RPMI7951 (cell line): ENCODE measurements at places on chromosomes 5 and 9. TPM values are rescaled to one million over a fixed set of nuclear protein-coding genes. Genes with fewer than 3 reads are reported as not detected.
A peak's percentile ranks its signal among the peaks of the same experiment; 100 is the strongest.

DNA sequence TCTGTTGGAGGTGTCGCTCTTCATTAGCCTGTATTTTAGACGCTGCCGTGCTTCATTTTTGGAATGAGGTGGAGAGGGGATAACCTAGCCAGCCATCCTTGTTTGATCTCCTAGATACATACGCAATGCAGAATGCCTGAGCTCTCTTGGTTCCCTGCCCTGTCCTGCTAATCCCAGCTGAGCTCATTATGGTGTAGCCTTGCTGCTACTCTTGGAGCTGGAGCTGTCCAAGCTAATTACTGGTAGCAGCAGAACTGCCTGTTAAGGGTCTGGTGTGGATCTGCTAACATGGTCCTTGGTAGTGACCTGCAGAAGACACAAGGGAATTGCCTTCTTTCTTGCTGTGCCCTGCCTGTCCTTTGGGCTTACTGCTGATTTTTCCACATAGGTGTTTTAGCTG lies 207.9 kb downstream of the CNTLN start:
- DNase-seq, result no peak

- DNase-seq, result no peak
These were observed 38.6 kb upstream of the SNX2 start for GRCh38 chr5:122736086-122736845.

DNA sequence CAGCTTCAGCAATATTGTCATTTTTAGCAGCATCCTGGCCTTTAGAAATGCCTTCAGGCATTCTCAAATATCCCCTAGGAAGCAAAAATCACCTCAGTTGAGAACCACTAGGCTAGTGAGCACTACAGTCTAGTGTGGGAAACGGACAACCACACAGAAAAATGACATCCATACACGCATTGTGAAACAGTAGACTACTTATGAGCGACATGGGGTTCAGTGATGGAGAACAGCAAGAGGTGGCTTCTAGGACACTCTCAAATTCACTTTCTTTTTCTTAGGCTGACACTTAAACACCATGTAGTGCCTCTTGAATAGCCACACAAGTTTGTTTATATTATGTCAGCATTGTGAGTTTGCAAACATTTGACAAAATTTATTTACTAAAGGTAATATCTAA lies 203.0 kb downstream of the KDM4C start:
- DNase-seq, result no peak

GRCh38 chr5:56106837-56107236 lies 112.1 kb upstream of the IL6ST start:
- no peak for DNase-seq

GDNF gene
- 2.2 TPM in 2 replicates for total RNA-seq

ZNF300 gene
- total RNA-seq, result 6.4 and 7.7 TPM in 2 replicates

GRCh38 chr5:14142827-14143545 lies at the start of gene TRIO:
Gene TRIO (plus strand): TSS chr5:14143342. CDS start chr5:14143726, 384 bp downstream.
- DNase-seq, result peak; percentile 85

CACFD1 gene
- total RNA-seq, result 2.4 TPM in 2 replicates

DNA sequence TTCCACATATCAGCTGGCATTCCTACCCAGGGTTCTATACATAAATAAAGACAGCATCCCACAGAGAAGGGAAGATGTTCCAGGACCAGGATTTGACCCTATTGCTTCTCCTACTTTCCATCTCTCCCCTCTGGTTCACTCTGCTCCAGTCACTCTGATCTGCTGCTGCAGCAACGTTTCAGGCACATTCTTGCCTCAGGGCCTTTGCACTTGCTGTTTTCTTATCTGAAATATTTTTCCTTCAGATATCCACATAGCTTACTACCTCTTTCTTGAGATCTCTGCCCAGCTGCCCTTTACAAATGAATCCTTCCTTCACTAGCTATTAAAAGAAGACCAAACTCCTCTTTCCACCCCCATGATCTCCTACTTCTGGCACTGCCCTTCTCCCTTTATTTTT lies 204.5 kb downstream of the SPOCK1 start:
- no peak for DNase-seq

- DNase-seq, result peak; percentile 99
These were observed 134.4 kb downstream of the AOPEP start for GRCh38 chr9:94860678-94861588.

GRCh38 chr5:31410089-31410488 lies 121.8 kb downstream of the DROSHA start:
- no peak for DNase-seq

DNA sequence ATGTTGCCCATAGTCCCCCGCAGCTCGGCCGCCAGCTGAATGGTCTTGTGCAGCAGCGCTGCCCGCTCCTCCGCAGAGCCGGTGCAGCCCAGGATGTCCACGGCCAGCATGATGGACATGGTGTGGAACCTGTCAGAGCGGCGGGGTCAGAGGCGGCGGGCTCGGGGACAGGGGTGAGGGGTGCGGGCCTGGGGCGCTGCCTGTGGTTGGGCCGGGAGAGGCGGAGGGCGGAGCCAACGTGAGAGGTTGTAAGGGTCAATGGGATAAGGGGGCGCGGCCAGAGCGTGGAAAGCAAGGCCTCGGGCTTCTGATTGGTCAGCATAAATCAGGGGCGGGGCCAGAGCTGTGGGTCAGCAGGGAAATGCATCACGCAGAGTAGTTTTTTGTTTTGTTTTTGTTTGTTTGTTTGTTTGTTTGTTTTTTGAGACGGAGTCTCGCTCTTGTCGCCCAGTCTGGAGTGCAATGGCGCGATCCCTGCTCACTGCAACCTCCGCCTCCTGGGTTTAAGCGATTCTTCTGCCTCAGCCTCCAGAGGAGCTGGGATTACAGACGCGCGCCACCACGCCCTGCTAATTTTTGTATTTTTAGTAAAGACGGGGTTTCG lies 6.8 kb upstream of the TOR2A start:
- DNase-seq, result peak; percentile 73

DNA sequence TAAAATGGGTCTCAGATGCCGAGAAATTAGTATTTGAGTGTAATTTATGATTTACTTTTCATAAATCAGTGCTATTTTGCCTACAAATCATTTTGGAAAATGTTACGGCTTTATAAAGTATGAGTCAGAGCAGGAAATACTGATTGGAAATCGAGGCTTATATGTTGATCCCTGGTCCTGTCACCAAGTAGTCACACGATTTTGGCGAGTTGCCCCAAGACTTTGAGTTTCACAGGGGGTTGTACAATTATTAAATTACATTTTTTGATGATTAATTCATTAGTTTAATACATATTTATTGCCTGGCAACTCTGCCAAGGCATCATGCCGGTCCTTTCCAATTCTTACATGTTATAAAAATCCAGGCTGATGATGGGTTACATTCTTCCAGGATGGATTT lies 443.9 kb upstream of the KLF4 start:
- no peak for DNase-seq

DNA sequence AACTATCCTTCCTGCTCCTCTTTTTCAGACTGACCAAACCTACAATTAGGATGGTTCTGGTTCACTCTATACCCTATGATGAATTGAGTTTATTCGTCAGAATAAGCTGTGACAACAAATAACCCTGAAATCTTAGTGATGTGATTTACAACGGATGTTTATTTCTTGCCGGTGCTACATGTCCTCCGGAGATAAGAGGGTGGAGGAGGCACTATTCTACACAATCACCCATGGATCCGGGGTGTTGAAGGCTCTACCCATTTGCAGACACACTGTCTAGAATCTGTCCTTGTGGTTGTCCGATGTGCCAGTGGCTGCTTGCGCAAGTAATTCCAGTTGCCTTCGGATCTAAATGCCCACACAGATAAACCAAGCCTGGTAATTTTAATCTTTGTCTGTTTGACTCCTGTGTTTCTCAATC lies 44.7 kb downstream of the CDC14B start:
- peak; percentile 40 for DNase-seq
